Activated CD4-positive, CD25-positive, alpha-beta regulatory T cell (primary cell): ENCODE measurements at places on chromosomes 16 and 17.
A peak's percentile ranks its signal among the peaks of the same experiment; 100 is the strongest.

- DNase-seq, result no peak
Observed at GRCh38 chr17:81027038-81027437, 7.9 kb upstream of the BAIAP2 start.

DNA sequence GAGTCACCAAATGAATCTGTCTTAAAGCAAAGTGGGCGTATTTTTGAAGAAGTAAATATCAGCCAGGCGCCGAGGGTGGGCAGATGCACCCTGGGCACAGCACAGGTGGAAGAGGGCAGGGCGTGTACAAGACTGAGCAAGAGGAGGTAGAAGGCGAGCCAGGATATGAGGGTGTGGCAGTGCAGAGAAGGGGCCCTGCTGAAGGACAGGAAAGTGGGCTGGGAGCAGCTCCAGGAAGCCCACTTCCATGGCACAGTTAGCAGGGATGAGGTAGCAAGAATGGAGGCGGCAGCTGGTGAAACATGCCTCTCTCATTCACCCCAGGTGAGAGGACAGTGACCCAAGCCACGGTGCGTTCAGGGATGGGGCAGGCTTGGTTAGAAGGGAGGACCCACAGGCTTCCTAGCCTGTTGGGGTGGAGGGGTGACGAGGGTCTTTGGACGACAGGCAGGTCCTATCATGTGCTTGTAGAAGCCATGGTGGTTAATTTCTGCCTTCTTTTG, 149.3 kb downstream of the CLEC16A start:
- no peak for DNase-seq

DNA sequence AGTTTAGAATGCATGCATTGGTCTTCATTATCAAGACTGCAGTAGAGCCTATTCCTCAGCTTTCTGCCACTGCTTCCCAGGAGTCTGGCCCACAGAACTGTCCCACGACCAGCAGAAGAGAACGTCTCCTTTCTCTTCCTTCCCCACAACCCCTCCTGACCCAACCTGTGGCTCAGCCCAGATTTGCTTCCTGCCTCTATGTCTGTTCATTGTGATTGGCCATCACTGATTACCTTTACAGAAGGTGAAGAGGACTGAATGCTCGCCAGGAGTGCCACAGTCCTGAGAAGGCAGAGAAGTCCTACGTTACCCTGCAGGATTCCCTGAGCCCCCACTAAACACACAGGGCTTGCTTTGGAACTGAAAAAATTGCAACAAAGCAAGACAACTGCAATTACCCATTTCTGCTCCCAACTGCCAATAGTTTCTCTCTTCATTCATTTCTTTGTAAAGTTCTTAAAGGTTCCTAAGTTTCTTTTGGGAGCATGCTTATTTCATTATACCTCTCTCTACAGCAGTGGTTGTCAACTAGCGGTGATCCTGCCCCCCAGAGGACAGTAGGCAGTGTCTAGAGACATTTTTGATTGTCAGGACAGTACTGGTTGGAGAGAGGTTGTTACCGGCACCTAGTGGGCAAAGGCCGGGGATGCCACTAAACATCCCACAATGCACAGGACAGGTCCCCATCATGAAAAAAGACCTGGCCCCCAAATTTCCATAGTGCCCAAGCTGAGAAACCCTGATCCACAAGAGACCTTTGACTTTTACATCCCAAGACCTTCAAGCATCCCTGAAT, 4.5 kb upstream of the NAT9 start:
- no peak for DNase-seq

DNA sequence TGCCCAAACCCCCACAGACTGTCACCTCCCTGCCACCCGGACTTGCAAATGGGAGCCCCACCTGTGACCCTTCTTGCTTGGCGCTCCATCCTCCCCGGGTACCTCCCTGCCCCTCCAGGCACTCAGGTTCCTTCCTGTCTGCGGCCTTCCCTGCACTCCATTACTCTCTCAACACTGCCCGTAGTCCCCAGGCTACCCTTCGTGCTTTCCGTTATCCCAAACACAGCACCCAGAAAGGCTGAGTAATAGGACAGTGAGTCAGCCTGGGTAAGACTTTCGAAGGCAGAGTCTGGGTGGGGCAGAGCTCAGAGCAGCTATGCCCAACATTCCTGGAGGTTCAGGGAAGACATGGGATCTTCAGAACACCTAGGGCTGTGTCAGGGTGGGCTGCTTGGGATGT, 16.6 kb upstream of the C16orf74 start:
- no peak for DNase-seq

DNA sequence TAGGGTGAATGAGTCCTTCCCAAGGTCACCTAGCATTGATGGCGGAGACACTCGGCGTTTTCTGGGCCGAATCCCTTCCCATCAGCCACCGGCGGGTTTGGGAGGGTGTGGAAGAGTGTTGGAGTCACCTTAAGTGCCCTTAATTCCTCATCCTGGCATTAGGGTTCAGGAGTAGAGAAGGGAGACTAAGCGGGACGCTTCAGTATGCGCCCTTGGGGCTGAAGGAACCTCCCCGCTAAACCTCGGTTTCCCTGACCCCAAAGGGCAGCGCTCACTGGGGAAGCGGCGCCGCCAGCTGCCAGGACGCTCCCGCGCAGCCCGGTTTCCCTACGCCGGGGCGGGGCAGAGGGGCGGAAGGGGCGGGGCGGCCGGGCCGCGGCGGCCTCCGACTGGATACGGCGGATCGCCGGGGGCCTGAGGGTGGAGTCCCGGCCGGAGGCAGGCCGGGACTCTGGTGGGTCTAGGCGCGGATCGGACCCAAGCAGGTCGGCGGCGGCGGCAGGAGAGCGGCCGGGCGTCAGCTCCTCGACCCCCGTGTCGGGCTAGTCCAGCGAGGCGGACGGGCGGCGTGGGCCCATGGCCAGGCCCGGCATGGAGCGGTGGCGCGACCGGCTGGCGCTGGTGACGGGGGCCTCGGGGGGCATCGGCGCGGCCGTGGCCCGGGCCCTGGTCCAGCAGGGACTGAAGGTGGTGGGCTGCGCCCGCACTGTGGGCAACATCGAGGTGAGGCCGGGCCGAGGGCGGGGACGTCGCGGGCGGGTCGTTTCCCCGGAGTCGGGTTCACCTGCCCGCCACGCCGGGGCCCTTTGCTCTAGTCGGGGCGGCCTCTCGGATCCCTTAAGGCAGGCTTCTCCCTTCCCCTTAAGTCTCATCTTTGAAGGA, at the start of gene DHRS11:
TSS of gene DHRS11 (plus strand) at position 446 of the 882 bp plus-strand sequence. CDS start at position 577, 131 bp downstream.
- DNase-seq, result peak; percentile 57

GRCh38 chr17:73316919-73317505, 5.2 kb upstream of the CDC42EP4 start:
- no peak for DNase-seq

DNA sequence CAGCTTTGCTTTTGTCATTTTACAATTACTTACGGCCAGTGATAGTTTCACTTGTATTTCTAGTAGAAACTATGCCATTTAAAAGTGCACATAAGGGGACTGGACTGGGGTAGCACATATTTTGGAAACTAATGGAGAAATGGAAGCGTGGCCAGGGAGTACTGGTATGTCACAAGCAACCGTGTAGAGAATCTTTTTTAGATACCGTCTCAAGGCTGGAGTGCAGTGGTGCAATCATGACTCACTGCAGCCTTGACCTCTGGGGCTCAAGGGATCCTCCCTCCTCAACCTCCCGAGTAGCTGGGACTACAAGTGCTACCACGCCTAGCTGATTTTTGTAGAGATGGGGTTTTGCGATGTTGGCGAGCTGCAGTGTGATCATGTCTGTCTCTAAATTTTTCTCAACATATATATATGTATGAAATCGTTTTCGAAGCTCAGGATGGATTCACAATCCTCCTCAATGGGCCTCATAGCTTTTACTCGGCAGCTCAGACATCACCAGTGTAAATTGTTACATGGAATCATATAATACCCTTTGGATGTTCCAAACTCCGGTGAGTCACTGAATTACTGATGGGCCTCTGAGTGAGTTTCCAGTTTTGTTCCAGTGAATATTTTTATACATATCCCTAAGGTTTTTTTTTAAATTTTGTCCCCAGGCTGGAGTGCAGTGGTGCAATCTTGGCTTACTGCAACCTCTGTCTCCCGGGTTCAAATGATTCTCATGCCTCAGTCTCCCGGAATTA, 51.7 kb downstream of the ZNF778 start:
- no peak for DNase-seq

GRCh38 chr17:2042390-2042847, 597 bp downstream of the OVCA2 start:
- no peak for DNase-seq

DNA sequence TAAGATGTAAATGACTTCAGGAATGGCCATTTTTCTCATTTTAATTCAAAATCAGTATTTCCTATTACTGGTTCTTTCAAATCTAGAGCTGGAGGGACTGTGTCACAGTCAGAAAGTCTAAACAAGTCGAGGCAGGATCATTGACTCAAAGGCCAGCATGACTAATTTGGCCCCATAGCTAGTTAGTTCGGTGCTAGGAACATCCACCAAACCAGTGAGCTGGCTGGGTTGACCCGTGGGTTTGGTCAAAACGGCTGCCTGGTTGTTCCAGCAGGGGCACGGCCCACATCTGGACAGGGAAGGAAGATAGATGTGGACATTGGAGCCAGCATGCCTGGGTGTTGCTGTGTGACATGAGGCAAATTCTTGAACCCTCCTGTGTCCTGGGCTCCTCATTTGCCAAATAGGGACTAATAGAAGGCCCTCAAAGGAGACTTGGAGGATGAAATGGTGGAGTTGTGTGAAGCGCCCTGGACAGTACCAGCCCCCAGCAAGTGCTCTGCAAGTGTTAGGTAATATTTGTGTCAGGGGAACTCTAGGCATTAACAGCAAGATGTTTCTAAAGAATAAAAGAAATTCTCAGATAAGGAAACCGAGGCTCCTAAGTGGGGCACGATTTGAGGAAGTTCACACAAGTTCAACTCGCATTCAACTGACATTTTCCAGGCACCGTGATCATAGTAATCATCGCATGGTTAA, 46.2 kb downstream of the MEOX1 start:
- no peak for DNase-seq

DNA sequence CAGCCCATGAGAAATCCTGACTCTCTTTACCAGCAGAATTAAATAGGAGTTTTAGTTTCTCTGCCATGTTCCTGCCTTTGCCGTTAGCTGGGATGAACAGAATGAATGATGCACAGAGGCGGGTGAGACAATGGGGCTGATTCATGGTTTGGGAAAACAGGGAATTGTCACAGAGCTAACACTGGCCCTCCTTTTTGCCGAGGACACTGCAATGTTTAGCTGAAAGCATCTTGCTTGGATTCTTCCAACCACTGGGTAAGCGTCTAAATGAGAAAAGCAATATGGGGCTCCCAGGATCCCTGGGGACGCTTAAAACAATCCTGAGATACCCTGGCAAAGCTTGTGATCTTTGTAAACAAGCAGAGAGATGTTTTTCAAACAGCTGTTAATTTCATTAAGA, 12.8 kb upstream of the PAFAH1B1 start:
- DNase-seq, result no peak

DNA sequence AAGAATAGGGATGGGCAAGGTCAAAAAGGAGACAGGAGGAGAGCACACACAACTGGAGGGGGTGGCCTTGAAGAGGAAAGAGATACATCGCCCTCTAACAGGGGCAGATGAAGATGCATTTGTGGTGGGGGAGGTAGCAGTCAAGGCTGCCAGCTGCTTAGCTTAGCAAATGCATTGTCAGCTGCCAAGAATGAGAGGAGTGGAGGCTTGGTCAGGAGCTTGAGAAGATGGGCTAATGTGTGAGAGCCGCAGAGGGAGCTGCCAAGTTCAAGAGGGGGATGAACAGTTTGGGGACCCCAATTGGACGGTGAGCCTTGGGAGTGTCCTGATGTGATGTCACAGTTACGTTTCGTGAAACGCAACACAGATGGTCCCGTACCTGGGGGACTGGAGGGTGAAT, 28.9 kb upstream of the GNA13 start:
- no peak for DNase-seq

- DNase-seq, result no peak
Observed at GRCh38 chr17:73754886-73755400, 110.7 kb upstream of the SDK2 start.

GRCh38 chr16:49592546-49593423, 219.2 kb downstream of the C16orf78 start:
- no peak for DNase-seq
